ENCODE measurements at places on chromosomes 4 and X.

DNA sequence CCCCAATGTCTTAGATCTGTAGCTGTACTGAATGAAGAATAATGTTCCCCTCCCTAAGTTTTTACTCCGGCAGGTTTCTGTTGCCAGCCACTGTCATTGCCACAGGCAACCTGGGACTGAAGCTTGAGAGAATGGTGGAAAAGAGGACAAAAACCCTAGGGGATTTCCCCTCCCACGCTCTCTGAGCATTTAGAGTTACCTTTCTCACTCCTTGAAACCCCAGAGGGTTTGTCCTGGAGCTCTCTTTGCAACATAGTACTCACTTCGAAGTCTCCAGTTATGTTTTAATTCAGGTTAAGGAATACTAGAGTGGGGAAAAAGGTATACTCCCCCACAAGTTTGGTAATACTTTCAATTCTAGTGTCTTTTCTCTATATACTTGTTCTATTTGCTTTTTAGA is 31.5 kb downstream of the F8 start:
- peak; percentile 8 for DNase-seq

DNA sequence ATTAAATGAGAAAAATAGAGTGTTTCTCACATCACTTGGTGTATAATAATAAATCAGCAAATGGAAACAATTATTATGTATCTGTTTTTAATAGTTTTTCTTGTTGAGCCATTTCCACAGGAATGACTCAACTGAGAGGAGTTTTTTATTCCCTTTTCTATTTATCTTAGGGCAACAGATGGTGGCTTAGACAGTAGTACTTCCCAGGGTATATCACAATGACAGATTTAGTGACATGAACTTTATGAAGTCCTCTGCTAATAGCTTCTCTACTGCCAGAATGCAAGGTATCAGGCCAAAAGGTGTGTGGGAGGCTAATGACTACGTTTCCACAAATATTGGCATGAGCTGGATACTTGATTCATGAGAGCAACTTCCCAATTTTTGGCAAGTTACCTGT is 126.7 kb downstream of the HTR2C start:
- DNase-seq: no peak

GRCh38 chrX:37686369-37686995 is 891 bp downstream of the XK start:
- no peak for DNase-seq

GRCh38 chr4:79651456-79651855 is 243.4 kb upstream of the GK2 start:
- no peak for DNase-seq

DNA sequence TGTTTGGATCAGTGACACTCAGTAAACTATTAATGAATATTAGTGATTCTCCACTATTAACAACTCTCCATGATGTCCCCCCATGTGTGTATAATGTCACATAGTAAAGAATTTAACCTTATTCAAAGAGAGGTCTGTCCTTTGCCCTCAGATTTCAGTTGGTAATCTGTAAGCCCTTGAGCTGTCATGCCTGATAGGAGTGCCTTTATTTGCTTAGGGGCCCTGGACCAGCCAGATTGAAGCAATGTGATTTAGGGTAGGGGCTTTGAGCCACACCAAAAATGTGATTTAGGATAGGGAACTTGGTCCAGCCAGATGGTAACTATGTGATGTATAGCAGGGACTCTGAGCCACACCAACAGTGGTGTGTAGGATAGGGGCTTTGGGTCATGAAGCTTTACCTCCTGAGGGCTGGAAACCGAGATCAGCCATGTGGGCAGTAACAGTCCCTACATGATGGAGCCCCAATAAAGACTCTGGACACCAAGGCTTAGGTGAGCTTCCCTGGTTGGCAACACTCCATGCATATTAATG is 44.3 kb upstream of the PAGE4 start:
- no peak for DNase-seq
